ENCODE measurements at places on chromosomes 7 and 10.
A peak's percentile ranks its signal among the peaks of the same experiment; 100 is the strongest.

- no peak for DNase-seq
These were observed 37.4 kb downstream of the ZNRF2 start for GRCh38 chr7:30321882-30322192.

- no peak for DNase-seq
These were observed 8.0 kb upstream of the TNRC18 start for GRCh38 chr7:5431560-5432015.

GRCh38 chr7:70923181-70923845 lies 208.6 kb upstream of the GALNT17 start:
- DNase-seq, result no peak

DNA sequence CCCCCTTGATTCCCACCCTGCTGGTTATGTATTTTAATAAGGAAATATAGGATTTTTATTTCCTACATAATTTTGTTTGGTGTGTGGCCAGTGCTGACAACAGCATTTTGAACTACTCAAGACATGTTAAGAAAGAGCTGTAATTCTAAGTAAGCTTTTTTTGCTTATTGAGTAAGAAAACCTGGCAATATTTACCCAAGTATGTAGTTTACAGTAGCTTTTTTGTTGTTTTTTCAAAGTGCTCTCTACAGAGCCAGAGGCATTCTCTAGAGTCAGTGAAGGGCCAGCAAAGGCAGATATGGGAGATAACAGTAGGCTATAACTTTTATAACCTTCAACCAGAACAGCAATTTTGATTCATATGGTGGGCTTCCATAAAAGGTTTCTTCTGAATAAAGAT lies 63.2 kb upstream of the TMEM168 start:
- DNase-seq, result no peak

DNA sequence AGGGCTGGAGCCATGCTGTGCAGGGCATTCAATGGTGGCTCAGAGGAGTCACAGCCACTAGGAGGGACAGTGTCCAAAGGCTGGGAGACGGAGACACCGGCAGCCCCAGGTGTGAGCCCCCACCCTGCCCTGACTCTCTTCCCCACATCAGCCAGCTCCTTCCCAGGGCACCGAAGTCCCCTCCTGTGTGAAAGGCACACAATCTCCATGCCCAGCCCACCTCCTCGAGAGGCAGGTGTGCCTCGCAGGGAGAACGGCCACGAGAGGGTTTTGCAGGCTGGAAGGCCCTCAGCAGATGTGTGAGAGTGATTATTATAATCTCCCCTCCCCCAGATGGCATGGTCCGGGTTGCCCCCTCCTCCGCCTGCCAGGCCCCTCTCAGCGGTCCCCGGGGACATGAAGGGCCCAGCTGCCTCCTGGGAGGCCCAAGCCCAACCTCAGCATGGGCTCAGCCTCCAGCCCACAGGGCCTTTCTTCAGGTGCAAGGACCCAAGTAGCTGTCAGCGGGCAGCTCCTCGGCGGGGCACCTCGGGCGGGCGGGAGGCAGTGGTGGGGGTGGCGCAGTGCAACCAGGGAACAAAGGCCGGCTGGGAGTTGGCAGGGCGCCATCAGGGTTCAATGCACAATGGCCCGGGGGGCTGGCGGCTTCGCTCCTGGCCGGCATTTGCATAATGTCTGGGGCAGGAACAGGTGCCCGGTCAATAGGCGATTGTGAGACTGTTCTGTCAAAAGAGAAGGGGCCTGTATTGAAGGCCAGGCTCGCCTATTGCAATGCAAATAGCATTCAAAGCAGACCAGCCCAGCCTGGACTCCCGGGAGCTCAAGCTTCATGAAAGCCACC lies 155.3 kb upstream of the ZMIZ1 start:
- peak; percentile 93 for DNase-seq

DNA sequence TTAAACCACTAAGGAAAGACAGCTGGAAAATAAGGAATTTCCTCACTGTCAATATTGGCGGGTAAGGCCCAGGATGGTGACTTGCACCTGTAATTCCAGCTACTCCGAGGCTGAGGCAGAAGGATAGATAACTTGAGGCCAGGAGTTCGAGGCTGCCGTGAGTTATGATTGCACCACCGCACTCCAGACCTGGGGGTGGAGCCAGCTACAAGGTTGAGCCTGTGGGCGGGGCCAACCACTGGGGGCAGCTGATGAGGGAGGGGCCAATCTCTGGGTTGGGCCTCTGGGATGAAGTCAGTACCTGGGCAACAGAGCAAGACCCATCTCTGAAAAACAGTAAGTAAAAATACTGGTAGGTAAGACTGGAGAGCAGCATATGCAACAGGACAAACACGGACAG lies 80.1 kb upstream of the ADO start:
- no peak for DNase-seq

DNA sequence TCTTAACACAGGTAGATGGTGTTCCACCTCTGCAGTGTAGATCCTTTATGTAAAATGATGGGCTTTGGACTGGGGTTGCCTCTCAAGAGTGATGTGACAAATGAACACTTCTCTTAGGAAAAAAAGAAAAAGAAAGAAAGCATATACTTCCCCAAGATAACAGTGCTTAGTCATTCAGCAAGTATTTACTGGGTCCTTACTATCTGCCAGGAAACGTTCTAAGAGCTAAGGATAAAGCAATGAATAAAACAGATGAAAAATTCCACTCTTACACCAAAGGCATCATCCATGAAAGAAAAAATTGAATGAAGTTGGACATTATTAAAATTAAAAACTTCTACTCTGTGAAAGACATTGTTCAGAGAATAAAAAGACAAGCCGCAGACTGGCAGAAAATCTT lies 177.3 kb downstream of the C7orf25 start:
- DNase-seq, result no peak
